ENCODE measurements at places on chromosomes 1 and 21.
A peak's percentile ranks its signal among the peaks of the same experiment; 100 is the strongest.

DNA sequence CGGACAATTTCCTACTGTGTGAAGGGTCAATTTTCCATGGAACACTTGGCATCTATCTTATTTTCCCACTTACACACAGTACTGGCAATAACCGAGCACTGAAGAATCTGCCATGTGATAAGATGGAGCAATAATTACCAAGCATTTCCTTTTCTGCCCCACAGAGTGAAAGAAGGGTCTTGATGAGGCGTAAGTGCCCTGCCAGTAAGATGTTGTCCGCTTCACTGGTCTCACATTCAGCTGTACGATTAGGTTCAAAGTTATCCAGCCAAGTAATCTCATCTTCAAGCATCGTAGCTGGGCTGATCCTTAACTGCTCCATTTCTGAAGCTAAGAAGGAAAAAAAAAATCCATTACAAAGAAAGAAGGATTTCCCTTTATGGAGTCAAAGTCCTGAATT is 67.8 kb downstream of the PCSK9 start:
- DNase-seq = no peak

DNA sequence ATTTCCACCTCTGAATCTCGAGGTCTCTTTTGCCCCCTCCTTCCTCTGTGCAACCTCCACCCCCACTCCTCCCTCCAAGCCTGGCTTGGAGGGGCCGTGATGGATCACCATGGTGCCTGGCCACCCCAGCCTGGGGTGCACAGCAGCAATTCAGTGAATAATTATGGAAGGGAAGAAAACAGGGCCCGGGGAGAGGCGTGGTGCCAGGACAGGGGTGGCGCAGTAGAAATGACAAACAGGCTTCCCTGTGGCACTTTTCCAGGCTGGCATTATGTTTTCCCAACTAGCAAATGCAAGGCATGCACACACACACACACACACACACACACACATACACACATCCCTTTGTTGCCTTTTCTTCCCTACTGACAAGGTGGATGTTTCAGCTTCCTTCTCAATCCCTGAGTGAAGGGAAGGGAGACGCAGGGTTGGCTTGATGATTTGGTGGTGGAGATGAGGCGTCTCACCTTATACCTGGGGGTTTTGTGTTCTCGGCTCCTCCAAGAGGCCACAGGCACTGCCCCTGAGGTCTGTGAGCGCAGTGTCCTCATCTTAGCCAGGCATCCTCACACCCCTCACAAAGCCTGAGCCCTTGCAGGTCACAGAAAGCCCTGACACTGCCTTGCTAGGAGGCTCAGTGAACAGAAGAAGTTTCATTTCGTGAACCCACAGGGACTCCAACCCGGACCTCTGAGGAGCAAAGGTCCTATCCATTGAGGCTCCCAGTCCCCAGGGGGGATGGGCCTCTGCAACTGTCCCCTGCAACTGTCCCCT is 215.8 kb downstream of the MATN1 start:
- no peak for DNase-seq

- no peak for DNase-seq
Observed at GRCh38 chr1:24373044-24373443, 40.5 kb downstream of the STPG1 start.

GRCh38 chr21:46160657-46160906 is 5.2 kb upstream of the FTCD start:
- no peak for DNase-seq

DNA sequence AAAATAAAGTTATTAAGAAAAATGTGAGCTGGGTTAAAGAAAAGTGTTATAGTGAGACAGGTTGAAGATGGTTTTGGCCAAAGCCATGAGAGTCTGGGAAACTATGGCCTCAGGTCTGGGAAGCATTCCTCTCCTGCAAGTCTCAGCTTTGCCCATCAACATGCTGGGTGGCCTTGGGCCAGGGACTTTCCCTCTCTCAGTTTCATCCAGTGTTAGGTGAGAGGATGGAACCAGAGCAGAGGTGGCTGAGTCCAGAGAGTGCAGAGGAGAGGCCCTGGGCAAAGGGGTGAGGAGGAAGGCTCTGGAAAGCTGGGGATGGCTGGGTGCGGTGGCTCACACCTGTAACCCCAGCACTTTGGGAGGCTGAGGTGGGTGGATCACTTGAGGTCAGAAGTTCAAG is 10.5 kb downstream of the PADI2 start:
- DNase-seq = peak; percentile 67

DNA sequence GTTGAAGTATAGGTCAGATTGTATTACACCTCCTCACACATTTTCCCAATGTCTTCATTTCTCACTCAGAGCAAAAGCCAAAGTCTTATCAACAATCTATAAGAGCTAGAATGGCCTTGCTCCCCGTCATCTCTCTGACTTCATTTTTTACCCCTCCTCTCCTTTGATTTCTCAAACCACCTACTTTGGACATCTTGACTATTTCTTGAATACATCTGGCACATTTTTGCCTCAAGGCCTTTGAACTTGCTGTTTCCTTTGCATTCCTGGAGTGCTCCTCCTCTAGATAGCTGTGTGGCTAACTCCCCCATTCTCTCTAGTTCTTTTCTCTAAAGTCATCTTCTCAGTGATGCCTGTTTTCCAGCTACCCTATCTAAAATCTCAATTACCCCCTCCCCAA is 7.2 kb upstream of the XCL2 start:
- DNase-seq = no peak

DNA sequence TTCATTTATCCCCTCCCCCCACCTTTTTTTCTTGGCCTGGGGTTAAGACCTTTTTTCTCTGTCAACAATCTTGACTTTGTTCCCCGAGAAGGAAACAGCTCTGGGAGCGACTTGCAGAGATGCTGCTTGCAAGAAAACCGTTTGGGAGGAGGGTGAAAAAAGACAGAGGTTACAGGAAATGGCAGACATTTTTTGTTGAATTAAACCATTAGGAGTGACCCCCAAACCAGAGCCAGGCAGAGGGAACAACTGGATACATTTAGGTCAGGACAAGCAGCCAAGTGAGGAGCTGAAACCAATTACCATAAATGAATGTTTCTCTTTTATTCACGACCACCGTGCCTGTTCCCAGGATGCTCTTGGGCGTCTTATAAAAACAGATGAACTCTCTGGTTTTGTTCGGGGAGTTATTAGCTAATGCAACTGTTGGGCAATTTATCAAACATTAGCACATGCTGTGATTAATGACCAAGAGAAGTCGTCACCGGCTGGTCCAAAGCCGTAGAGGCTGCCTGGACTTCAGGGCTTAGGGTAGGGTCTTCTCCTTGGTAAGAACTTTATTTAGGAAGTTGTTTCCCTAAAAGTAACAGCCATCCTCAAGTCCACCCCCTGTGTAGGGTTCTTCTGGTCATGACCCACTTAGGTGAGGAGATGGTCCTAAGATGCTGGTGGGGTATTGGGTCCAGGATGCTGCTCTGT is 141.0 kb downstream of the FOXD2 start:
- no peak for DNase-seq

- no peak for DNase-seq
Observed at GRCh38 chr1:209755926-209756614, at the start of gene TRAF3IP3. Gene TRAF3IP3 (plus strand): TSS chr1:209756053. CDS start chr1:209760040, 3,987 bp downstream.

GRCh38 chr1:40425198-40425597 is 25.1 kb upstream of the ZFP69B start:
- DNase-seq = no peak

GRCh38 chr21:39776589-39776988 is 31.6 kb downstream of the IGSF5 start:
- DNase-seq = no peak

- DNase-seq = no peak
Observed at GRCh38 chr1:237269938-237270337, 228.0 kb downstream of the RYR2 start.

DNA sequence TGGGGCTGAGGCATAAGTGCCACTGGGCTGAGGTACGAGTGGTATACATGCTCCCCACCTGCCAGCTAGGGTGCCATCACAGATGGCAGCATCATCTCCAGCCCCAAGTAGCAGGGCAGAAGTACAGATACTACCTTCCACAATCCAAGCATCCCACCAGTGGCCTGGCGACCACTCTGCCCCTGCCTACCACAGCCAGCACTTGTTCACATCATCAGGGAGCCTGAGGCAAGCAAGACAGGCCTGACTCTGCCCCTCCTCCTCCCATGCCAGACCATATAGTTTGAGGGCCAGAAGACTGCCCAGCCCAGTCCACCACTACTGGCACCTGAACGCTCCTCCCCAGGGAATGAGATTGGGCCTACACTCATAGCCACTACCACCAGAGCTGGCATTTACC is 84.6 kb downstream of the SPATA6 start:
- no peak for DNase-seq

GRCh38 chr1:198577444-198577843 is 37.0 kb upstream of the ATP6V1G3 start:
- DNase-seq = peak; percentile 54

GRCh38 chr1:71428029-71428428 is 347.2 kb upstream of the ZRANB2 start:
- no peak for DNase-seq

DNA sequence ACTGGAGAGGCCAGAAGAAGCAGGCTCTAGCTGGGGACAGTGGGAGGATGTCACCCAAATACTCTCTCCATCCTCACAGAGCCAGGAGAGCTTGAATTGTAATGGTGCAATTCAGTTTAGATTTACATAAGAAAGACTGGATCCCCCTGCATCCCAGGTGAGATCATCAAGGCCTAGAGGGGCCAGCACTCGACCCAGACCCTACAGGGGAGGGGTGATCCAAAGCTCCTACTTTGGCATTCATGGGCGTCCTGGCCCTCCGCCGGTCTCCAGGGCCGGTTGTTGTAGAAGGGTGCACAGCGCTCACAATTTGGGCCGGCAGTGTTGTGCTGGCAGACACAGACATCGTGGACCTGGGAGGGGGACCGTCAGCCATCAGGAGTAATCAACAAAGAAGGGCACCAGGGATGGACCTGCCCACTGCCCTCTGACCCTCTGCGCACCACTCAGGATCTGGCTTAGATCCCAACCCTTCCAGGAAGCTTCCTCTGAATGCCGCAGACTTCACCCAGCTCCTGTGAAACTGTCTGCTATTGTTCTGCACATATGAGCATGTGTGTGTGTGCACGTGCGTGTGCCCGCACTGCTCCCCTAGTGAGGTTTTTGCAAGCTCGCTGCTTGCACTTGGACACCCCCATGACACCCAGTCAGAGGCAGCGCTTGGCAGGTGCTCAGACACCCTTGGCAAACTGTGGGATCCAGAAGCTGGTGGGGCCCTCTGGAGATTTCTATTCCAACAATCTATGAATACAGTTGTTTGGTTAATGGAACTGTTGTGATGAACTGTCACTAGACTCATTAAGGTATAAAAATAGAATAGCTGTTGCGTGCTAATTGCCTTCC is 21.6 kb downstream of the LAMB3 start:
- DNase-seq = no peak

DNA sequence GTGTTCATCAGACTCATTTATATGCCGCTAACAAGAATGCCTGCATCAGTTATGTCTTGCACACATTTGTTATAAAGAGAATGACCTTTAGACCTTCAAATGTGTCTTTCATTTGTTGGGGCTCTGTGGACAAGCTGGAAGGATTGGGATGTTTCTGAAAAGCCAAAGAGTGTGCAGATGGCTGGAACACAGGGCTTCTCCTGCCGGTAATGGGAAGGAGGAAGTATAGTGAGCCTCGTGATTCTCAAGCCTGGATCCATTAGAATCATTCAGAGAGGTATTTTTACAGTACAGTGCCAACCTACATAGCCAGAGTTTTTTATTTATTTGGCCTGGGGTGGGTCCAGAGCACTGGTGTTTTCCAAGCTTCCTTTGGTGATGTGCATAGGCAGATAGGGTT is 40.6 kb upstream of the ATP1A1 start:
- no peak for DNase-seq

- DNase-seq = no peak
Observed at GRCh38 chr1:53155534-53155933, 13.1 kb upstream of the SLC1A7 start.

DNA sequence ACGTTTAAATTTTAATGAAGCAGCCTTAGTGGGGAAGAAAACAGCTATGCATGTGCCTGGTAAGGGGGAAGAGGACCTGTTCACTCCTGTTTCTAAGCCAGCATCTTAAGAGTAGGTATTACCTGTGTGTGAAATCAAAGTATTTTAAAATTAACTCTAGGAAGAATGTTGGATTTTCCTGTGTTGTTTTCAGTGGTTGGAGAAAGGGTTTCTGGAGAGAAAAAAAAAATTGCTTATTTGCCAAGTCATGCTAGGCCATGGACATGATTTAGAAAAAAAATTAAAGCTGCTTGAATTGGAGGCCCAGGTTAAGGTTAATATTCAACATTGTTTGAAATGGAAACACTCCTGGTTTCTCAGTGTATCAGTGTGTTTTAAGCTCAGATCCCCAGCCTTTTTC is 42.9 kb upstream of the DNAJC6 start:
- DNase-seq = no peak

GRCh38 chr1:71019233-71019969 is 28.2 kb downstream of the PTGER3 start:
- no peak for DNase-seq

DNA sequence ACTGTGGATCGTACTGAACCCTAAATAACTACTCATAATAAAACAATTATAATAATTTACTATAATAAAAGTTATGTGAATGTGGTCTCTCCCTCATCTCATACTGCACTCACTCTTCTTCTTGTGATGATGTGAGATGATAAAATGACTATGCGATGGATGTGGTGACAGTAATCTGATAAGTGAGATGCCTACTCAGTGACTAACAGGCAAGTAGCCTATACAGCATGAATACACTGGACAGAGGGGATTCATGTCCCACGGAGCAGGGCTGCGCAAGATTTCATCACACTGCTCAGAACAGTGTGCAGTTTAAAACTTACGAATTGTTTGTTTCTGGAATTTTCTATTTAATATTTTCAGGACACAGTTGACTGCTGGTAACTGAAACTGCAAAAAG is 304.0 kb downstream of the DUSP10 start:
- DNase-seq = no peak

- DNase-seq = no peak
Observed at GRCh38 chr1:205245096-205245495, 17.4 kb downstream of the TMCC2 start.

- no peak for DNase-seq
Observed at GRCh38 chr1:199700551-199700950, 327.0 kb upstream of the NR5A2 start.

- no peak for DNase-seq
Observed at GRCh38 chr1:51768971-51769588, 109.4 kb downstream of the NRDC start.

DNA sequence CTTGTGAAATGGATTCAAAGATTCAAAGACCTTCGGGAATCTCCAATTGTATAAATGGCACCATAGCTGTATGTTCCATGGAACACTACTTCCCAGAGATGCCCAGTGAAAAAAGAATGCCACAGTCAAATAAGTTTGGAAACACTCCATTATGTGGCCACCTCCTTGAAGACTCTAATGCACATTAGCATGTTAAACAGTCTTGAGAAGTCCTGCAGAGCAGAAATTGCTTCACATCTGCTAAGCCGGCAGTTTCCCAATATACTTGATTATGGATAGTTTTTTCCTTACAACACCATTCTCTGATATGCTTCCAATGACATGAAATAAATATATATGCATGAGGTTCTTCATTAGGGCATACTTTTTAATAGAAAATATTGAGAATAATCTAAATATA is 12.7 kb upstream of the SELE start:
- no peak for DNase-seq
